ENCODE measurements at places on chromosomes 2 and 18.

GRCh38 chr2:218015586-218016521 is 13.1 kb upstream of the TNS1 start:
- DNase-seq, result no peak

- DNase-seq, result no peak
These were observed 289.0 kb downstream of the C1D start for GRCh38 chr2:67773851-67774250.

DNA sequence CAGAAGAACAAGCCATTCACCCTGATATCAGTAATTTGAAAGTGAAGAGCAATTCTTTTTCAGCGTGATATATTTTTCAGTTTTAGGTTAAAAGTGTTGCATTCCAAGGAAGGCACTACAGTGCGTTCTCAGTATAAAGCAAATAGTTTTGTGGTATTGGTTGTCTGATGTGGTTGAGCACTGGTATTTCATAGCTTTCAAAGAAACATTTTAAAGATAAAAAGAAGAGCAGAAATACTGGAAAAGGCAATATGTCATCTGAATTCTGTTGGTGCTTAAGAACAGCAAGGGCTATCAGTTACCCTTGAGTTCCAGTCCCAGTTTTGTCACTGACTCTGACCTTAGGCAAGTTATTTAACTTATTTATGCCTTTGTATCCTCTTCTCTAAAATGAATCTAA is 191.6 kb downstream of the BABAM2 start:
- no peak for DNase-seq

DNA sequence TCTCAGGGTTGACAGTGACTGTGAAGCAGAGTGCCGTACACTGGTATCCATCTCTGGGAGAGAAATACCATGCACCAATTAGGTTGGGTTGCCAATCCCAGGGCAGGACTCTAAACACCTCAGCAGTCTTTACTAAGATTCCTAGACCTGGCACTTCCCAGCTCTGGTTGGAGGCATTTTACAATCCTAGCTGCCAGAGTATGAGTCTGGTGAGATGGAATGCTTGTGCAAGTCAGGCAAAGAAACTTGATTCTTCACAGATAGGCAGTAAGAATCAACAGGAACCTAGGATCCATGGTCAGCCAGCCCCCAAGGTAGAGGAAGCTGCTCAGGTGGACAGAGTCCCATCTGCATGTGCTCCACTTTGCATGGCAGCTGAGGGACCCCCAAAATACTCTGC is 6.0 kb upstream of the UGT1A5 start:
- no peak for DNase-seq

- DNase-seq, result no peak
These were observed 39.7 kb downstream of the PID1 start for GRCh38 chr2:229231328-229231868.

GRCh38 chr2:234051374-234052070 is 1.0 kb downstream of the SPP2 start:
- no peak for DNase-seq

- no peak for DNase-seq
These were observed 80.5 kb downstream of the VRK2 start for GRCh38 chr2:58127111-58127510.

DNA sequence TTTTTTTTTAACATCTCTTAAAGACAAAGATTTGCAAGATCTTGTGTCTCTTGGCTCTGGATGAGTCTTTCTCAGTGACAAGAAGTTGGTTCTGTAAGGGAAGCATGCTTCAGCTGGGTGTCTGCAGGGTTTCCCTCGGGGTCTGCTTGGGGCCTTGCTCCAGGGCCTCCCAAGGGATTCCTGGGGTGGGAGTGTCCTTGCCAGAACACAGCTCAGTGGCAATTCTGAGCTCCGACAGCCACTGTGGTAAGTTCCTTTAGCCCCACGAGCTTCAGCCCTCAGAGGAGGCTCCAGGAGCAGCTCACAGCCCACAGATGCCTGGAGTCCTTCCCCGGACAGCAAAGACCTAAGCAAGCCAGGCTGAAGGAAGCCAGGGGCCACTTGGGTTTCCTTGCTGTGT is 52.4 kb downstream of the EMX1 start:
- no peak for DNase-seq

DNA sequence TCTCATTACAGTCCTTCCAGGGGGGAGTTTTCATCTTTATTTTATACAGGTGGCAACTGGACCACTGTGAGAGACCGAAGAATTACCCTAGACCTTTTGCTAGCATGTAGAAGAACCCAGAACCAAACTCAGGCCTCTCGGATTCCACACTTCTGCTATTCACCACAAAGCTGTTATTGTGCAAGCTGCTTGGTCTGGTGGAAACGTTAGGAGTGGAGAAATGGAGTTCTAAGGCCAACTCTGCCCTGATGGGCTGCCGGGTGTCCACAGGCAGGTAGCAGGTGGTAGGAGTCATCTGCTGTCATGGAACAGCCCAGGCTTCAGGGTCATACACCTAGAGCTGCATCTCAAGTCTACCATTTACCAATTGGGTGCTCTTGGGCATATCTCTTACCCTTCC is 218.8 kb downstream of the BCL11A start:
- DNase-seq, result no peak
